ENCODE measurements at places on chromosomes 6 and 20. TPM values are rescaled to one million over a fixed set of nuclear protein-coding genes. Genes with fewer than 3 reads are reported as not detected.
A peak's percentile ranks its signal among the peaks of the same experiment; 100 is the strongest.

RSPH9 gene
- 0.19 TPM for total RNA-seq

RAET1G gene
- total RNA-seq: not detected

TGM3 gene
- total RNA-seq: not detected

GRCh38 chr20:62413025-62413570 lies 6.0 kb upstream of the CABLES2 start:
- no peak for DNase-seq

DNA sequence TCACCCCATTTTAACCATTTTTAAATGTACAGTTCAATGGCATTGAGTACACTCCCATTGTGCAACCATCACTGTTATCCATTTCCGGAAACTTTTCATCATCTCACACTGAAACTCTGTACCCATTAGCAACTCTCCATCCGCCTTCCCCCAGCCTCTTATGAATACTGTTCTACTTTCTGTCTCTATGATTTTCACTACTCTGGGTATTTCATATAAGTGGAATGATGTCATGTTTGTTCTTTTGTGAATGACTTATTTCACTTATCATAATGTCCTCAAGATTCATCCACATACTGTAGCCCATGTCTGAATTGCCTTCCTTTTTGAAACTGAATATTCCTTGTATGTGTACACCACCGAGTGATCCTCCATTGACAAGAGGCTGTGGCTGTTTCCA lies 92.9 kb upstream of the TOX2 start:
- DNase-seq: no peak

- peak; percentile 84 for DNase-seq
These were observed 559 bp downstream of the APMAP start for GRCh38 chr20:24991897-24992486.

- DNase-seq: no peak
These were observed 80.0 kb upstream of the TOP1 start for GRCh38 chr20:40948465-40949267.

DNA sequence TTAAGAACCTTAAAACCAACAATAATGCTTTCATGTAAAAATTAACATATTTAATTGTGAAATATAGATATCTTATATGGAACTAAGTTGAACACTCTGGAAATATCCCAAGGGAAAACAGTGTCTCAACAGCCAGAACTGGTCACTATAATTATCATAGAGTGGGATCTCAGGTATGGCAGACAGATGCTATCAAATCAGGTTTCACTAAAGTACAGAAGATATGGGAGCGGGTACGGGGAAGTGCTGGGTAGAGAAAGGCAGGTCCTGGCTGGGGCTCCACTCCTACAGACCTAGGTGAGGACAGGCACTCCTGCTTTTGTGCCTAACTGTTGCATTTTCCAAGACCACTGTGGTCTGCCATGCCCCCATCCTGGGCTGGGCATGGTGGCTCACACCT lies 128.2 kb upstream of the BEND3 start:
- DNase-seq: no peak

DNA sequence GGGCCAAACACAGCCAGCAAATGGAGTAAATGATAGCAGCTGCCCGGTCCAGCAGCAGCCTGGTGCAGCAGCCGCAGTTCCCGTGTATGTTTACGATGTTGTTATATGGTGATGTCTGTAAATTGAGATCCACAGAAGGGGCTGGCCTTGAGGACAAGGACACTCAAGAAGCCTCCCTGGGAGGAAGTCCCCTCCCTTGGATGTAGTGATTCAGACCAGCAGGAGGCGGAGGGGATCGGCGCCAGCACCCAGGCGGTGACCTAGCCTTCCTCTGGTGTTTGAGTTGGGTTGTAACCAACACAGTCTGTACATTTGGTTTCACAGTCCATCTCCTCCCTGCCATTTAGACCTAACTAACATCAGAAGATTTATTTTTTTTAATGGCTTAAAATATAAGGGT lies 187.8 kb downstream of the SYNDIG1 start:
- peak; percentile 73 for DNase-seq
